ENCODE measurements at places on chromosomes 7 and 10.
A peak's percentile ranks its signal among the peaks of the same experiment; 100 is the strongest.

GRCh38 chr7:29143751-29144150, 2.6 kb downstream of the CPVL start:
- DNase-seq: no peak

DNA sequence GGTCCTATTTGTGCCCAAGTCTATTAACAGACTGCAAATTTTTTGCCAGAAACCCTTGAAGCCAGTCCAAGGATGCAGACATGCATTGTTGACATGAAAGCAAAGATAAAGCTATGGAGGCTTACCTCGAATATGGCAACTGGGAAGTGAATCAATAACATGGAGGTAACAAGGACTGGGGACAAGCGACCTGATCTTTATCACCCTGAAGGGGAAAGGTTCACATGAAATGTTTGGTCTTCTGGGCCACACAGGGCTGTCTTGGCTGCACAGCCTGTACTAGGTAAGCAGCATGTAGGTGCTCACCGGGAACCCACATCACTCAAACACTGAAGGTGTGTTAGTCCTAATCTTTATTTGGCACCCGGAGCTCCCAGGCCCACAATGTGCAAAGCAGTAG, 17.9 kb downstream of the ERCC6 start:
- DNase-seq: no peak

- no peak for DNase-seq
These were observed at the start of gene DRGX for GRCh38 chr10:49395741-49396665. TSS of gene DRGX (minus strand) at chr10:49396089. CDS start at chr10:49395440, 649 bp downstream.

- peak; percentile 39 for DNase-seq
These were observed 158.5 kb downstream of the DKK1 start for GRCh38 chr10:52472406-52473146.

DNA sequence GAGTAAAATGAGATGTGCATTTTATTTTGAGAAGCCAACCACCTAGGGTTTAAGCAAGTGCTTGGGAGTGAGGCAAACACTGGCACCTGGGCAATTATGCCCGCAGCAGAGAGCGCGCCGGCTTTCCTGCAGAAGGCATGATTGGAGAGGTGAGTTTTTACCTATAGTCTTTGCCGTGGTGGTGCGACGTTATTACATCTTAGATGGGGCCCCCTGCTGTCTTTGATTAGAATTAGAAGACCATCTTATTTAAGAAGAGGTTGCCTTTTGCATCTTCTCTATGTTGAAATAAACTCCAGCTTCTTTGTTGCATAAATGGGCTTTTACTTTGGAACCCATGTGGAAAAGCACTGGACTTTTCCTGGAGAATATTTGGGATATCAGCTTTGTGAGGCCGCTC, 409.5 kb downstream of the GLRX3 start:
- no peak for DNase-seq

DNA sequence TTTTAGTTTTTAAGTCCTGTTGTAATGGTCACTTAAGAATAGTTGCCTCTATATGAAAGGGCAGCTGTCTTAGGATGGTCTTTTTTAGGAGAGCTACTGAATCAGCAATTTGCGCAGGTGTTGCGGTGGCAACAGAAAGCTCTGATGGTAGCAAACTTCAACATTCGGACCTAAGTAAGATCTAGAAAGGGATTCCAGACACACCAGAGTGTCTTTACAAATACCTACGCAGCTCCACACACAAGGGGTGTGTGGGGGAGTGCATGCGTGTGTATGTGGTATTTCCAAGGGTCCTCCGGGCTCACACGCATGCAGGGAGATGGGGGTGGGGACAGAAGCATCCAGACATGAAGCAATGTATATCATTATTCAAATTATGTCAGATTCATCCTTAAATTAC, 438.6 kb upstream of the MGMT start:
- DNase-seq: no peak

DNA sequence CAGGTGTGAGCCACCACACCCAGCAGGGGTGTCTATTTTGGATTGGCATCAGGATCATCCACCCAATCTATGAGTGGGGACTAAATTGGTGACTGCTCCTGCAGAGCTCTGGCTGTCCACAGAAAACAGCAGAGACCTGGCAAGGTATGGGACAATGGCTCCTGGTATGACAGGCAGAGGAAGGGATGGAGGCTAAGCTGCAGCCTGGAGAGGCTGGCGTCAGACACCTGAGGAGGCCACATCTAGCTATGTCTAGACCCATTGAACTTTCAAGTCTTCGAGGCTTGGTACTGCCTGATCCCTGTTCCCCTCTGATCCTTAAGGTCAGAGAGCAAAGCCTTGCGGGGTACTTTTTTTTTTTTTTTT, 3.2 kb upstream of the SERPINE1 start:
- DNase-seq: no peak

DNA sequence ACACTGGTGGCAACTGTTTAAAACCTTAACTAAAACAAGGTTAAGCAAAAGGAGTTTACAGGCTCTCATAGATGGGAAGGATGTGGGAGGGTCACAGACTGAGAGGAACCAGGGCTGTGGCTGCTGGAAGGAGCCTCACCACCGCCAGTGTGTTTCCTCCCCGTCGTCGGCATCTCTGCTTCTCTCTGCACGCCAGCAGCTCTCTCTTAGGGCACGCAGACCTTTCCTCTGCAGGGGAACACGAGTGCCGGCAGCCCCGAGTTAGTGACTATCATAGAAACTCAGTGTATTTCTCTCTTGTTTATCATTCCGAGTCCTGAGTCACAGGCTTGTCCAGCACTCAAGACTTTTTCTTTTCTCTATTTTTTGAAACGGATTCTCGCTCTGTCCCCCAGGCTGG, 8.1 kb upstream of the SH2D4B start:
- DNase-seq: no peak

DNA sequence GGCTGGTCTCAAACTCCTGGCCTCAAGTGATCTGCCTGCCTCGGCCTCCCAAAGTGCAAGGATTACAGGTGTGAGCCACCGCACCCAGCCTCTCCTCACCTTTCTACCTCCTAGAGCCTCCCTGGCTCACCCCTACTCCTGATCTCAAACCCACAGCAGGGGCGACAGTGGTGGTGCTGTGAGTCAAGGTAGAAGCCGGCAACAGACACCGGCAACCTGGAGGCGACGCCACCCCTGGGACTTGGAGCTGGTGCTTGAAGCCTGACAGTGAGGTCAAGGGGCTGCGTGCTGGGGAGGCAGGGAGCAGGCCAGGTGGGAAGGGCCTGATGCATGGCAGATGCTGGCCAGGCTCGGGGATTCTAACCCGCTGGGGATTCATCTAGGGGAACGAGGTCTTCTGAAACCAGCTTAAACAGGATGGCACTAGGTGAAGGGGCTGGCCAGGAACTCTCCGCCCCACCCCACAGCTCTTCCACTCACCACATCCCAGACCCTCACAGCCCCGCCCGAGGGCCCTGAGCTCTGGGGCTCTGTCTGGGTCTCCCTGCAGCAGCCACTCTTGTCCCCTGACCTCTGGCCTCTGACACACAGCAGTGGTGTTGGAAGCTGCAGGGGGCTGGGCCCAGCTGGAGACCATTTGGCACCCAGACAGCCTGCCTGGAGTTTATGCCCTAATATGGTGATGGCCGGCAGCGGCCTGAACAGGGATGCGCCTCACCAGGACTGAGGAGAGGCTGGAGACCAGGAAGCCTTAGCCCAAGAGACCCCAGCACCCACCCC, 16.4 kb downstream of the KCNH2 start:
- no peak for DNase-seq

GRCh38 chr10:11162828-11163599, 145.3 kb downstream of the CELF2 start:
- DNase-seq: no peak

GRCh38 chr10:58675321-58675720, 162.6 kb downstream of the BICC1 start:
- DNase-seq: no peak

- no peak for DNase-seq
These were observed 33.6 kb downstream of the BUB3 start for GRCh38 chr10:123187781-123188180.

GRCh38 chr7:152871005-152871677, 111.6 kb downstream of the ACTR3B start:
- DNase-seq: no peak

DNA sequence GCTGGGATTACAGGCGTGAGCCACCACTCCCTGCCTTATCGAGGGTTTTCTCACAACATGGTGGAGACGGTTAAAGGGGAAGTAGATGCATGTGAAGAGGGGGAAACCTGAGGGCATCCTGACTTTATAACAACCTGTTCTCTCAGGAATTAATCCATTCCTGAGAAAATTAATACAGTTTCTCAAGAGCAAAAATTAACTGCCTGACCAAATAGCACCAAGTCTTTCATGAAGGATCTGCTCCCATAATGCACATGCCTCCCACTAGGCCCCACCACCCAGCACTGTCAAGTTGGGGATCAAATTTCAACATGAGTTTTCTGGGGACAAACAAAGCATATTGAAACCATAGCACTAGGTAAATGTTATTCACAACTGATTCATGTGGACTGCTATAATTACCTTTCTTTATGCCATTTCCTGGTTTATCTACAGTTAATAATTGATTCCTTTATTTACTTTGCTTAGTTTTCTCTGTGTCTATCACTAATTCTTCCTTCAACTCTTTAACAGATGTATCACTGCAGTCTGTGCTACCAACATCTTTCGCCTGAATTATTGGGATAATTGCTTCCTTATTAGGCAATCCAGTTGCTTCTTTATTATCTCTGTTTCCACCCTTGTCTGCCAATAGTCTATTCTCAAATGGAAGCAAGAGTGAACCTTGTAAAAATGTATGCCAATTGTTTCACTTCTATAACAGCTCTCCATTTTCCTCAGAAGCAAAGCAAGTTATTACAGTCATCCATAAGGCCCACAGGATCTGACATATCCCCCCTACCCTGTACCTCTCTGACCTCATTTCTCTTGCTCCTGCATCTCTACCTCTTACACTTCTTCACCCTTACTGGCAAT, 12.9 kb upstream of the MICU1 start:
- DNase-seq: no peak

GRCh38 chr7:66886152-66886551, 34.9 kb upstream of the TMEM248 start:
- DNase-seq: no peak

DNA sequence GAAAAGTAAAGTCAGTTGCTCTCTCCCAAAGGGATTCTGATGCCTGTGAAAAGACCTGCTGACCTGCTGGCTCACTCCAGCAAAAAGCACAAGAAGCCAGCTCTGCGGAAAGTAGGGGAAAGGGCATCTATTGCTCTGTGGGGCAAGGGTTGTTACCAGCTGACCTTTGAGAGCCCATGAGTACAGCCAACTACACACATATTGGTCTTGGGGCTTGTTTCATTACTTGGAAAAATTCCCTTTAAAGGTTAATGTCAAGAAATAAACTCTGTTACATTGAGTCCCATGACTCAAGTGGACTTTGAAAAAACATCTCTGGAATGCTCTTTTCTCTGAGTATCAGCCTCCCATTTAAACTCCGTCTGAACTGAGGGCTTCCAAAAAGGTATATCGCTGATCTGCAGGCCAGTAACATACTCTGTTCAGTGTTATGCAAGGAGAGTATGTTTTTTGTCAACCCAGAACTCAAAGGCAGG, 53.2 kb downstream of the PANK1 start:
- DNase-seq: no peak

DNA sequence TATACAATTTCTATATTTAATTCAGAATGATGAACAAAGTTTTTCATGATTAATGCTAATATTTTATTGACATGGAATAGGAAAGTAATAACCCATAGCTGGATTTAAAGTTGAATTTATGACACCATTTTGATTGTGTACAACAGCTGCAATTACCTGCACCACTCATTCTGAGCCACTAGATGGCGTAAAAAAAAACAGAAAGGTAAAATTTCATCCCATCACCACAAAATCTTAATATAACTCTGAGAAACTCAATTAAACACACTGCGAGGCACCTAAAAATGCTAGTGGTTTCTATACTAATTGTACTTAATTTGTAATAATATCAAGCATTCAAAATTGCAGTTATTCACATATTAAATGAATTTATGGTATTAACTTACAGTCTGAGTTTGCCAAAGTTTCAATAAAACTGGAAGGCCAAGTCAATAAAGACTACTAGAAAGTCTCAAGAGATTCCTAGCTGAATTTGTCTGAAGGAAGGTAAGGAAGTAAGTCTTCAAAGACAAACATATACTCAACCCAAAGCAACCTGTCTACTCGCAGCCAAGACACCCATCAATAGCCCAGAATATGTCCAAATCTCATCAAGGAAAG, 182.5 kb downstream of the SKAP2 start:
- DNase-seq: peak; percentile 47

GRCh38 chr7:105229641-105230040, 159.1 kb downstream of the SRPK2 start:
- DNase-seq: no peak

GRCh38 chr7:122595885-122596284, 103.0 kb downstream of the RNF133 start:
- no peak for DNase-seq

DNA sequence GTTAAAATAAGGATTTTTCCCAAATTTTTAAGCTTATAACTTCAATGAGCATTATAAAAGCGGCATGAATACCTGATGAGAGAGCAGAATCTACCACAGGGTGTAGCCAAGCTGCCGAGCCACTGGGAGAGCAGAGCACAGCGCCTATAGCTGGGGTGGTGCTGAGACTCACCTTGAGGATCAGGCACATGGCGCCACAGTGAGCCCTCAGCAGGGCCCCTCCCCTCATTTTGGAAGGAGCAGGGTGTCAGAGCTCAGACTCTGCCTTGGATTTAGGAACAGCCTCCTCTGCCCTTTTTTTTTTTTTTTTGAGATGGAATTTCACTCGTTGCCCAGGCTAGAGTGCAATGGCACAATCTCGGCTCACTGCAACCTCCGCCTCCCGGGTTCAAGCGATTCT, 118.6 kb downstream of the SRPK2 start:
- no peak for DNase-seq

GRCh38 chr7:27459021-27459730, 203.5 kb downstream of the HIBADH start:
- DNase-seq: peak; percentile 58

GRCh38 chr7:16431646-16432424, 10.5 kb upstream of the CRPPA start:
- DNase-seq: peak; percentile 48

GRCh38 chr10:99555825-99556523, 23.2 kb downstream of the NKX2-3 start:
- no peak for DNase-seq

DNA sequence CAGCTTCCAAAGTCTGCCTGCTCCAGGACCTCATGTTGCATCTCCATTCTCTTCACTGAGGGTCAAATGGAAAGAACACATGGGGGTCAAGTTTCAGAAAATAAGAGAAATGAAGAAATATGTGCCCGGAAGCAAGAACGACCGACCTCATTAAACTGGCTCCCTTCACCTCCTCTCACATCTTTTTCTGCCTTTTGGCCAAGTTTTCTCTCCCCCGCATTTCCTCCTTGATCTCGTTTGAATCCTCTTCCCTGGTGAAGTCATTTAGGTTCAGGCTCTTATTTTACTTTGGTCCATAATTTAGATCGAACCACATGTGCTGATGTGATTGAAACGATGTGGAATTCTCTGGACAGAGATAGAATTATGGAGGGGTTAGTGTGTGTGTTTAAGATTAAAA, 44.2 kb downstream of the EGFR start:
- DNase-seq: no peak

- peak; percentile 89 for DNase-seq
These were observed 837 bp upstream of the IGFBP3 start for GRCh38 chr7:45921699-45922519.

GRCh38 chr10:120423431-120424197, 33.4 kb upstream of the PLPP4 start:
- DNase-seq: peak; percentile 21

Data from foreskin fibroblast (primary cell).